ENCODE measurements at places on chromosomes 3 and 15.

GRCh38 chr3:63500196-63500595 is 152.3 kb upstream of the SNTN start:
- DNase-seq = no peak

DNA sequence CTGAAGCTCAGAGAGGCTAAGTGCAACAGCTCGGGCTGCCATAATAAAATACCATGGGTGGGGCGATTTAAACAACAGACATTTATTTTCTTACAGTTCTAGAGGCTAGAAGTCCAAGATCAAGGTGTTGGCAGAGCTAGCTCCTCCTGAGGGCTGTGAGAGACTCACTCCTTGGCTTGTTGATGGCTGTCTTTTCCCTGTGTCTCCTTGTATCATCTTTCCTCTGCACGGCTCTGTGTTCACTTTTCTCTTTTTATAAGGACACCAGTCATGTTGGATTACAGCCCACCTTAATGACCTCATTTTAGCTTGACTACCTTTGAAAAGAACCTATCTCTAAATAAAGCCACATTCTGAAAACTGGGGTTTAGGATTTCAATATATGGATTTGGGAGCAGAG is 129.7 kb downstream of the RPL22L1 start:
- DNase-seq = no peak

- no peak for DNase-seq
Observed at GRCh38 chr3:197807969-197808587, 17.0 kb downstream of the LRCH3 start.

DNA sequence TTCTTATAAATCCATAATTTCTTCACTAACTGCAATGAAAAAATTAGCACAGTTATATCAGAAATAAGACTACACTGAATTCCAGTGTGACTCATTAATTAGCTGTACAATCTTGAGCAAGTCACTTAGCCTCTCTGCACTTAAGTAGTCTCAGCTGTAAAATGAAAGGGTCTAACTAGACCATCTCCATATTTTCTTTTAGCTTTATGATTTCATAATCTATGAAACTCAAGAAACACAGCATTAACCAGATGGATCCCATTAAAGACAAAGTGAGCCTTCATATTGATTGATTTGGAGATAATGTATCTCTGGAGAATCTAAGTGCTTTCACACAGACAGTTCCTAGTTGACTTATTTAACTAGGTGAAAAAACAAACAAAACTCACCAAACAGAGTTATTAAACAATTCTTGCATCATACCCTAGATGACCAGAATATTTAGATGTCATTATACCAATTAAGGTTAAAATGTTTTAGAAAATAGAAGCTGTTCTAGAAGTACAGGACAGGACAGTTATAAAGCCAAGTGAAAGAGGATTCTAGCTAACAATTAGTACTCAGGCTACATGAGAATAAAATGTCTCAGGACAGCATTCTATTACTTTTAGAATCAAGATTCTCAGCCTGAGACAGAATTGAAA is 11.2 kb downstream of the CSNK1G1 start:
- no peak for DNase-seq

DNA sequence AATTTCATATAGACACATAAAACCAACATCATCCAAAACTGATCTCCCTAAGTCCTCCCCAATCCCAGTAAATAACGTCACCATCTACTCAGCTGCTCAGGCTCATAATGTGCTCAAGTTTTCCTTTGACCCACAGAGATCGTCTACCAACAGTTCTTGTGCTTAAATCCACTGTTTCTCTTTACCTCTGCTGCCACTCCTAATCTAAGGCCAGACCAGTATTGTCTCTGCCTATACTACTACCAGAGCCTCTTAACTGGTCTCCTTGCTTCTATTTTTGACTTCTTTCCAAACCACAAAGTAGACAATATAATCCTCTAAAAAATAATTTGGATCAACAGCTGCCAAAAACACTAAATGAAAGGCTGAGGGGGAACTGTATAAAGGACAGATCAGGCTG is 65.3 kb downstream of the CLASP2 start:
- no peak for DNase-seq

GRCh38 chr3:180626844-180627243 is 24.9 kb downstream of the TTC14 start:
- no peak for DNase-seq

- DNase-seq = no peak
Observed at GRCh38 chr15:66405007-66405406, 18.3 kb downstream of the MAP2K1 start.

GRCh38 chr15:62280625-62281024 is 115.5 kb upstream of the C2CD4B start:
- no peak for DNase-seq

- peak; percentile 41 for DNase-seq
Observed at GRCh38 chr3:195245531-195245951, 25.4 kb downstream of the XXYLT1 start.

- no peak for DNase-seq
Observed at GRCh38 chr3:8509961-8510360, 8.3 kb downstream of the LMCD1 start.

DNA sequence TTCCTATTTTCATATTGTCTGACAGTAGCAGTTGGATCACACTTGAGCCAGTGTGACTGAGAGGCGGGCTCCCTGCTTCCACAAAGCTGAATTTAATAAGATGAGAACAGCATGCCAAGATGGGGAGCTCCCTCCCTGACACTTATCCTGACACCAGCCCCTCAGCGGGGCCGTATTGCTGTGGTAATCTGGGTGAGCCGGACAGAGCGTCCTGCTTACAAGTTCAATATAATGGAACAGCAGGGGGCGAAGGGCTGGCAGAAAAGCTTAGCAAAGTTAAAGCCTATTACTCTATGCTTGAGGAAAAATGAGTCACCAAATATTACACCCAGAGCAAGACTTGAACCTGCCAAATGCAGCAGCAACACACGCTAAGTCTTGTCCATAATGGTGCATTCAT is 163.8 kb upstream of the CMC1 start:
- DNase-seq = no peak
